ENCODE measurements at places on chromosomes 2 and 18.

- DNase-seq, result no peak
Observed at GRCh38 chr2:72789241-72789640, 36.6 kb downstream of the EXOC6B start.

DNA sequence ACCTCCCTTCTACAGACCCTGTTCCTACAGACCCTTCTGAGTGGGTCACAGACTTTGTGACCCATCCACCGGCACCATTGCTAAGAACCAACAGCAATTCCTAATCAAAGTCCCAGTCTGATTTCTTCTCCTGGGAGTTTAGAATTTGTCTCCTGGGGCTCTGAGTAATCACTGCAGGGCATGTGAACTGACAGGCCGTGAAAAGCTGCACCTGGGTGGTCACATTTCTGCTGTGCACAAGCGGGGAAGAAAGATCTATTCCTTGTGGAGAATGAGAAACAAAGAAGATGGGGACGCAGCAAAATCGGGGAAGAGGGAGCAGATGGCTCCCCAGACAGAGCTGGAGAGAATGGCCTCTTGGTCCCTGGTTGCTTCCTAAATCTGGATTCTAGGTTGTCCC, 151.0 kb downstream of the ARL4C start:
- no peak for DNase-seq

GRCh38 chr2:19122220-19122619, 236.2 kb downstream of the OSR1 start:
- no peak for DNase-seq

- peak; percentile 4 for DNase-seq
Observed at GRCh38 chr2:147327613-147328012, 517.2 kb upstream of the ACVR2A start.

GRCh38 chr2:126885751-126886210, 12.9 kb upstream of the TEX51 start:
- DNase-seq, result no peak

DNA sequence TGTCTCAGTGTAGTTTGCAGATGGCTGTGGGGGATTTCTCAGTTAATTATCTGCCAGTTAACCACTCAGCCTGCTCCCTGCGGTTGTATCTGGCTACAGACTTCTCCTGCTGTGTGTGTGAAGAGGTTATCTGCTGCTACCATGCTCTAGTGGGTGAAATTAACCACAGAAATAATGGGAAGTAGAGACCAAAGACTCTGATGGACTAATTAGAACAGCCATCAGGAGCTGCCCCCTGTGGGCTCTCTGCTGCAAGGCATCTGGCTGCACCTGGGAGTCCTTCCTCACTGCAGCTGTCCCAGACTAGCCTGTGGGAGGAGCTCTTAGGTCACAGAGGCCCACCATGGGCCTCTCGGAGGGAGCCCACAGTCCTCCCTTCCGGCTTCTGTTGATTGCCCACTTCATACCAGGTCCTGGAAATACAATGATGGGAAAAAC, 66.6 kb downstream of the CTIF start:
- peak; percentile 48 for DNase-seq

DNA sequence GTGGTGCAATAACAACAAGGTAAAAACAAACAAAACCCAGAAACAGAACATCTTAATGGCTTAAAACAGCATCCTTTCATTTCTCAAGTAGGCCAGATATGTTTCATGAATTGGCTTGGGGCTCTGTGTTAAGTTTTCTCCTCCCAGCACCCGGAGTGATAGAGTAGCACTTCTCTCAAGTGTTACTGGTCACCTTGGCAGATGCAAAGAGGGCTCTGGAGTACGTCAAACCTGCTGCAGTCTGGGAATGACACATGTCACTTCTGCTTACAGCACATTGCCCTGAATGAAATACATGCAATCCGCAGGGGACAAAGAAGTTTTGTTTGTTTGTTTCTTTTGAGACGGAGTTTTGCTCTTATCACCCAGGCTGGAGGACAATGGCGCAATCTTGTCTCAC, 639.3 kb downstream of the CNTNAP5 start:
- no peak for DNase-seq

GRCh38 chr2:8615576-8616281, 66.1 kb upstream of the ID2 start:
- no peak for DNase-seq

- peak; percentile 34 for DNase-seq
Observed at GRCh38 chr2:88590998-88591613, 36.2 kb downstream of the EIF2AK3 start.

- DNase-seq, result no peak
Observed at GRCh38 chr18:26685438-26686157, 137.2 kb upstream of the KCTD1 start.

- DNase-seq, result no peak
Observed at GRCh38 chr18:79902075-79902474, 49.4 kb downstream of the SLC66A2 start.

DNA sequence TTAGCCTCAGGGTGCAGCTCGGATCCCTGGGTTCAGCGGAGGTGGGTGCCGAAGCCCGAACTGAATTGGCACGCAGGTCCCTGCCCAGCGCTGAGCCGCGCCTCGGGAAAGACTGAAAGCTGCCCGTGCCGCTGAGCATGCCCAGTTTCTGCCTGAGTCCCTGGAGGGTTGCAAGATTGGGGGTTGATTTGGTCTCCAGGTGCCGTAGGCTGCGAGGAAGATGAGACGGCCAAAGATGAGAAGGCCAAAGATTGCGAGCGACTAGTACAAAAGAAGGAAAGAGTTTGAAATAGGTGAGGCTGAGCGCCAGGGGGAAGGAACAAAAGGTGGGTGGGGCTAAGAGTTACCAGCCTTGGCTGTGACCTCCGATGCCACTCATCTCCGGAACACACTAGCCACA, 852 bp upstream of the KCNH7 start:
- no peak for DNase-seq

GRCh38 chr2:127853671-127854070, 4.3 kb downstream of the POLR2D start:
- no peak for DNase-seq

GRCh38 chr18:36298126-36298741, 721 bp downstream of the FHOD3 start:
- DNase-seq, result peak; percentile 22
